Stimulated activated CD4-positive, alpha-beta T cell treated with anti-CD3 and anti-CD28 coated beads, Interleukin-1b, Interleukin-23, amount 100 ng/mL, for 24 hours (primary cell): ENCODE measurements at places on chromosomes 16 and 17.

- DNase-seq, result no peak
Measured at GRCh38 chr17:21170809-21171208, 43.2 kb downstream of the TMEM11 start.

DNA sequence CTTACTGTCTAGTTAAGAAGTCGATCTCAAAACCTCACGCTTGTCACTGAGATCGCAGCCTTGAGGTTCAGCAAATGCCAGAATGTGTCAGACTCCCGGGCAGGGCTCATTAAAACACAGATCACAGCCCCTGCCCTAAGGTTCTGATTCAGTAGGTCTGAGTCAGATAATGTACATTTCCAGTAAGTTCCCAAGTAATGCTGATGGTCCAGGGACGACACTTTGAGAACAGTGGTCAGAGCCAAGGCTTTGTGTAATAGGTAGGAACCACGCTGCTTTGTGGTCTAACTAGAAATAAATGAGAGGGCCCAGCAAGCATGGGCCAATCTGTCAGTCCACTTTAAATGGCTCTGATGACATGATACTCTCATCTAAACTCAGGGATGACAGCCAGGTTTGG lies 228.6 kb downstream of the ZFHX3 start:
- DNase-seq, result no peak

- no peak for DNase-seq
Measured at GRCh38 chr17:17375841-17376240, 72.7 kb downstream of the NT5M start.

DNA sequence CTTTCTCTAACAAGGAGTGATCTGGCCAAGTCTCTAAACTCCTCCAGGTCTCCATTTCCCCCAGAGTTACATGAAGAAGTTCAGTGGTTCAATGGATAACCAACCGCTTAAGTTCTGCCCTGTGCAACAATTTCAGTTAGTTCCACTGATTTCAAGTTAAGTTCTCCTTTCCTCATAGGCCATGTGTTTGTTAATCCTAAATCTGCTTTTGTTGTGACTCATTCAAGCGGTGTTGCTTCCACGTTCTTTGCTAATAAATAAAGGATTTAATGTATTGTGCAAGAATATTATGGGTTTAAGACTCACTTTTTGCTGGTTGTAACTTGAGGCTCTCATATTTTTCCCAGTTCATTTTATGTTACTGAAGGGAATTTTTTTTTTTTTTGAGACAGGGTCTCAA lies 36.3 kb downstream of the GNA13 start:
- DNase-seq, result no peak

DNA sequence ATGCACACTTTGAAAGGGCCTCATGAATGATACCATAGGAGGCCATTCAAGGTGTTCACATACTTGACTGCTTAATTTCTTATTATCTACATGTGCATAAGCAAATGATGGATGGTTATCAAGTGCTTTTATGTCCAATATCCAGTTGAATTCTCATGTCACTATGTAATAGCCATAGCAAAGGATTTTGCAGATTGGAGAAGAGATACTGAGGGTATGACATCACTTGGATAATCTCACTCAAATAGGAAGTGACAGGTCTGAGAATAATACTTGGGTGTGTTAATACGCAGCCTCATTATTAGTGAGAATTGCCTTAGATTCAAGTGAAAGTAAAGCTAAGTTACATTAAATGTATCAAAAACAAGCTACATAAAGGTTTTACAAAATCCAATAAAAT lies 1208.6 kb downstream of the CDH11 start:
- DNase-seq, result no peak
